H9 (cell line): ENCODE measurements at places on chromosomes 1 and 21.
A peak's percentile ranks its signal among the peaks of the same experiment; 100 is the strongest.

DNA sequence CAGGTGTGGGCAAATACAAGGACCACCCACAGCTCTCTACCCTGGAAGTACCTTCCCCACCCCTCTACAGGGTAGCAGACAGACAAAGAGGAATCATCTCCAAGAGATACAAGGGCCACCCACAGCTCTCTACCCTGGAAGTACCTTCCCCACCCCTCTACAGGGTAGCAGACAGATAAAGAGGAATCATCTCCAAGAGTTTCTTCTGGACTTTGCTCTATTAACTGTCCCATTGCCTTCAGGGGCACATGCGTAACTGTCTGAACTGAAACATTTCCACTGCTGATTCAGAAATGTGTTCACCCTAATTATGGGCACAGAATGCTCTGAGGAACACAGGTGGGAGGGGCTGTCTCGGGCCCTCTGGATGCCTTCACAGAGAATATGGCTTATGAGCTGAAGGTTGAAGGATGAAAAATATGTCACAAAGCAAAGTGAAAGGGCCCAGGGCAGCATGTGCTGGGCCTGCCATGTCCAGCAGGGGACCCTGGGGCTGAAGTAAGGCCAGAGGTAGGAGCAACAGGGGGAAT is 43.9 kb downstream of the ZNF281 start:
- no peak for DNase-seq

GRCh38 chr1:229221106-229222019 is 49.5 kb upstream of the RAB4A start:
- no peak for DNase-seq

GRCh38 chr1:161200992-161201835 is 953 bp upstream of the NDUFS2 start:
- no peak for DNase-seq

DNA sequence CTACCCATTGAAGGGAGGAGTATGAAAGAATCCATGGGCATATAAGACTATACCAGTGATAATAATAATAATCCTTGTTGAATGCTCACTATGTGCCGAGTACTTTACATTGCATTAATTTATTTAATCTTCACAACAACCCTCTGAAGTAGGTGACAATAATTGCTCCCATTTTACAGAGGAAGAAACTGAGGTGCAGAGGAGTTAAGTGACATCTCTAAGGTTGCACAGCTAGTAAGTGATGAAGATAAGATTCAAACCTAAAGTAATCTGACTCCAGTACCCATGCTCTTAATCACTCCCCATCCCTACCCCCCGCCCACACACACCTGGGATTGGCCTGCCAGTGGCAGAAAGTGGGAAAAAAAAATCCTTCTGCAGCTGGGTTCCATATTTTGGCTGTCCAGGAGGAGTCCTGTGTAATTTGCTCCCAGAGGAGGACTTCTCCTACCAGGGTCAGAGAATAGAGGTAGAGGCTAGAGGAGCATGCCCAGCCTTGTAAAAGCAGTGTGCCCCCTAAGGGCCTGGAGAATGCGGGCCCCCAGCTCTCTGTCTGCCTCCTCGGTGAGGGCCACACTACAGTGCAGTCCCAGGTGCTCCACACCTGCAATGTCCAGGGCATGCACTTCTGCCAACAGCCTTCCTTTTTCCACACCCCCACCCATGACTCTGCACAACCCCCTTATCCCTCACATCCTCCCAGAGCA is 57.8 kb downstream of the TMEM53 start:
- DNase-seq: no peak

GRCh38 chr1:32335535-32335789 is 571 bp downstream of the MARCKSL1 start:
- DNase-seq: no peak

- DNase-seq: no peak
Observed at GRCh38 chr1:85148524-85149250, 52.1 kb downstream of the SYDE2 start.

GRCh38 chr1:204331275-204331674 is 28.5 kb downstream of the PLEKHA6 start:
- DNase-seq: no peak

GRCh38 chr1:18789246-18789645 is 70.2 kb downstream of the TAS1R2 start:
- DNase-seq: no peak

- no peak for DNase-seq
Observed at GRCh38 chr1:77831976-77832711, 52.7 kb downstream of the MIGA1 start.

GRCh38 chr1:103447471-103447870 is 78.0 kb upstream of the RNPC3 start:
- DNase-seq: no peak

GRCh38 chr1:203300441-203301330 is 4.6 kb upstream of the BTG2 start:
- no peak for DNase-seq

DNA sequence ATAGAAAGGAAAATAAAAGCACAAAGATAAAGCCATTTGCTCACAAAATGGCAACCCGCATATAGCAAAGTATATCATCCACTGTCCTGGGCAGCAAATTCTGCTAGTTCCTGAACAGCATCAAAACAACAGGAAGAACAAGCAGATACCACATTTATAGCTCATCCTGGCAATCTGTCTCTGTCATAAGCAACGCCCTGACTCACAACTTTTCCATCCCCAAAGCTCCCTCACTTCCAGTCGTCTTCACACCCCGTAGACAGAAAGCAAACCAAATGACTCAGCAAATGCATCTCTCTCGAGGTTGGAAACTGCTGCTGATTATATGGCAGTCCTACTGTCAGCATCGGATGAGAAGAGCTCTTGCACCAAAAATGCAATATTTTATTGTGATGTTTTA is 65.8 kb downstream of the AK5 start:
- DNase-seq: no peak

- no peak for DNase-seq
Observed at GRCh38 chr1:155649676-155650075, 38.9 kb downstream of the YY1AP1 start.

DNA sequence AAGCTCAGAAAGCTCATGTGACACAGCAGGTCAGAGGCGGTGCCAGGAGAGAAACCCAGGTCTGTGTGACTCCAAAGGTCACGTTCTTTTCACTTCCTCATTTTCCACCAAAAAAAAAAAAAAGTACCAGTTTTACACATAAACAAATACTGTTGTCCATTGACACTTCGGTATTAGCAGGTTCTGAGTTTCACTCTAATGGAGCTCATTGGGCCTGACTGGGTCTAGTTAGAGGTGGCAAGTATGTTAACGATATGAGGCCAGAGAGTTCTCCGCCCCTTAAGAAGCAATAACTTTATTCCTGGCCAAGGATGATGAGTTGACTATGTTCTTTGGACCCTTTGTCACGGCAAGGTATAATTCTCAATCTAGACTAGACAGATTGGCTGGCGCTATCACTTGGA is 30.0 kb upstream of the SDE2 start:
- no peak for DNase-seq

- no peak for DNase-seq
Observed at GRCh38 chr1:8633741-8634501, 183.5 kb downstream of the RERE start.

GRCh38 chr21:44537930-44538911 is 1.8 kb downstream of the KRTAP10-1 start:
- DNase-seq: peak; percentile 24

DNA sequence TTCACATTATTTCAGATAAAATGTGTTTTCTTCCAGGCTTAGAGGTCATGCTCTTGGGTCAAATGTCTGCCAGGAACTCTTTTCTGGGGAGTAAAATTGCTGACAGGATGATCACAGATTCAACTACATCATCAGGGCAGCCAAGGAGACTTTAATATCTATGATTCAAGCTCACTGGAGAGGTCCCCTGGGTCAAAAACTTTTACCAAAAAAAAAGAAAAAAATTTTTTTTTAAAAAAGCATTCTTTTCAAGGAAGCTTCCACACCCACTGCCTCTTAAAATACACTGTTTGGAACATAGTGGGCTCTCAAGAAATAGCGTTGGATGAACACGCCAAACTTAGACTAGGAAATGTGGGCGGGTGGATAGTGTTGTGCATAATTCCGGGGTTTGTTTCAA is 81.3 kb downstream of the TIAM1 start:
- no peak for DNase-seq

DNA sequence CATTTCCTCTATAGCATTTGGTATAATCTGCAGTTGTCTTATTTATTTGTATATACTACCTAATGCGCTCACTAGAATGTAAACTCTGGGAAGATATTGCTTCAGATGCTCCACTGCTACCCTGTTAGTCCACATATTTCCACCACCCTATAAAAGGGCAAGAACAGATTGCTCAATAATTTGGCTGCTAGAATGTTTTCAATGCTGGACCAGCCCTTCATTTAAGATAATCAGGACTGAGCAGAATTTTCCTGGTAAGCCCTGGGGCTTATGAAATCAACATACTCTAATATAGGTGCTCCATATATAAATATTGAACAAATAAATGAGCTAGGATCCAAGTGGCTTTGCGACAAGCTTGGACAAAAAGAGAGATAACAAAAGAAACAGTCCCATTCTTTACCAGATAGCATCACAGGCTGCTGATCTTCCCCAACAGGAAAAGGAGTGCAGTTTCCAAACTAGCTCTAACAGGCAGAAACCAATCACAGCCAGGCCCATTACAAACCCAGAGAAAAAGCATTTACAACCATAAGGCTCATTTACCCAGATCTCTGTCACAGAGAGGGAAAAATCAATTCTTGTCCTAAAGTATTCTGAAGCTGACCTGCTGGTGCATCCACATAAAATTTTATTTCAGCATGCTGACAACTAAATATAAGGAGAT is 8.3 kb downstream of the BCAR3 start:
- no peak for DNase-seq

DNA sequence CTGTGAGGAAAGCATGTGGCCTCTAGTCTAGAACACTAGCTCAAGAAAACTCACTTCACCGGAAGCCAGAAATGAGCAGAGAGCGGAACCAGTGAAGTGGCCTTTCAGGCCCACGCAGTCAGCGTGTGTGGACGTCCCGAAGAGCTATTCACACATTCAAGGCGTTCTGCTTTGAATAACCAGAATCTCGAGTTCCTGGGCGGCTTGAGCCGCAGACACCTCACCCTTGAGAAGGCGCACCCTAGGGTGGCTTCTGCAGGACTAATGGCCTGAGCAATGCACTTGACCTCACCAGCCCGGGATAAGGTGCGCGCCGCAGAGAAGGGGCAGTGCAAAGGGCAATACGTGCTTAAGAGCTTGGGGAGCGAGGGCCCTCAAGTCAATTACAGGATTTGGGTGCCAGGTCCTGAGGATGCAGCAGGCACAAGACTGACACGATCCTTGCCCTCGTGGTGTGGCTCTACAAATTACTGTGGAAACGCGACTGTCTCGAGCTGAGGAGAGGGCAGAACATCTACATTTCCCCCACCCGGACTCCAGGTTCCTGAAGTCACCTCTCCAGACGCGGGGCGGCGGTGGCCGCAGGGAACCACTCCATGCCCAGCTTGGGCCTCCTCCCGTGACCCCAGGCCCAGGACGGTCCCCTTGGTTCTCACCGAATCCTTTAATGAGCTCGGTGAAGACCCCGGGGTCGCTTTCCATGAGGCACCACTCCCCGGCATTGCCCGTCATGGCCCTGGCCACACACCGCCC is 455 bp downstream of the UCHL5 start:
- DNase-seq: peak; percentile 40

DNA sequence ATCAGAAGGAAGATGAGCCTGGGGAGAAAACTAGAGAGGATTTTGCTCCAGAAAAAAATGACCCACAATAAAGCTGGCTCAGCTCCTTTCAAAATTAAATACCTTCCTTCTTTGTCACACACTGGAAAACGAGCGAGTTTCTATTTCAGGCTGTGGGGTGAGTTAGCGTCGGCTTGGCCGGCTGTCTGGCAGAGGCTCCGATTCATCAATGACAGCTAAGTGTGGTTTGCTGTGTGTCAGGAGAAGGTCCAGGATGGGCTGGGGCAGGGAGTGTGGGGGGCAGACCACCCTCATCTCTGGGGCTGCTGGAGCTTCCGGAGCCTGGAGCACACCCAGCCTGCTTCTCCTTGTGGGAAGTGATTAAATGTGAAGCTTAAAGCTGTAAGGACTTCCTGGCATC is 120.2 kb downstream of the ETS2 start:
- no peak for DNase-seq

DNA sequence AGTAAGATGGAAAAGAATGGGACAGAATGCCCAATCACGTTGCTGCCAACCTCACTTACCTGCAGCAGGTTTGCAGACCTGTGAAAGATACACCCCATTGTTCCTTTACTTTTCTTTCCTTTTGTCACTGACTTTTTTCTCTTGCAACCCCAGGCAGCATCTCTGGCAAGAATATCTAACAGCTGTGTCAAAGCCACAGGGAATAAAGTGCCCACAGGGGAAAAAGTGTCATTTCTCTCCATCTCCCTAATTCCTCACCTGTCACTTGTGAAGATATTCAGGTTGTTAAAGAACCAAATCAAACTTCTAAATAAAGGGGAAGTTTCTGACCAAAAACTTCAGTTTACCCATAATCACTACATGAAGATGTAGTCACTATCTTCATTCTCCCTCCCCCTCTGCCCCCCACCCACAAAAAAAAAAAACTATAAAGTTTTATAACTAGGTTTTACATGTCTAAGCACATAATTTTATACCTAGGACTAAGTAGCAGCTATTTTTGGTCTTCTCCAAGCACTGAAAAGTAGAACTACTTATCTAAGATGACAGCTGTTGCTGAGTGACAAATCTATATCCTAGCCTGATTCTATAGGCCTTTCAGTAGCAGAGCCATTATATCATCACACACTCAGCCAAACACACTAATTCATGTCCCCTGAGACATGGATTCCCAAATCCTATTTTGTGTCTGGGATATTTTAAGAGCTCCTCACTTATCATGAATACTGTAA is 54.9 kb downstream of the TBX15 start:
- DNase-seq: no peak

DNA sequence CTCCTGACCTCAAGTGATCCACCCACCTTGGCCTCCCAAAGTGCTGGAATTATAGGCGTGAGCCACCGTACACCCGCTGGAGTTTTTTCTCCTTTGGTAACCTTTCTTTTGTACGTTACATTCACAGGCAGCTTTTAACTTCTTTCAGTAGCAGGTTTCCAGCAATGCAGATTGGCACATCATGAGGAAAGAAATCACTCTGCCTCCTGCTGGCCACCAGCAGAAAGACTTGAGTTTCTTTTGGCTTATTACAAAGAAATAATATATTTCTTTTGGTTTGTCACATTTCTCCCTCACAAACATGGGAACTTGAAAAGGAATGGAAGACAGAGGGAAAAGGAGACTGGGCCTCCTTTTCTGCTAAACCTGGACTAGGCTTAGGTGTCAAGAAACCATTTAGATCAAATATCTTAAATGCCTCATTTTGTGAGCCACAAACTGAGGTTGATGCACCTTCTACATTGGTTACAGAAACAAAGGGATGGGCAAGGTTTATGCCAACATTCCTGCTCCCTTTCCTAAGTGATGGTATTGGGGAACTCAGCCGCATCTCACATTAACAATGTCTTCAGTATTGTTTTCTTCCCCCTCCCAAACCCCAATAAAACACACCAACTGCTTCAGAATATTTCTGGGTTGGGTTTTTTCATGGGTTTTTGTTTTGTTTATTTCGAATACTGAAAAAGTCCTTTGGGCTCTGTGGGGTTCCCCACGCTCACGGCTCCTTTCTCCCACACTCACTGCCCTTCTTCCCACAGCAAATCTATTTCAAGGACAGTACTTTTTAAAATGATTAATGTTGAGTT is 7.7 kb downstream of the ENSA start:
- no peak for DNase-seq

DNA sequence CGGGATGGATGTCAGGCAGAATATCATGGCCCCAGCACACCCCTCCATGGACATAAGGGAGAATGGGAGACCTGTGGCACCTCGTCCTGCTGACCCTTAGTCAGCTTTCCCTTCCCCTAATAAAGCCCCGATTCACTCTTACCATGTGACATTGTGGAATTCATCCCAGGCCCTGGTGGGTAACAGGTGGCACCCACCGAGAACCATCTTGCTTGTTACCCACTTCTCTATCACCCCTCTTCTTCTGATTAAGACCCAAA is 32.9 kb downstream of the CSMD2 start:
- DNase-seq: no peak
